ENCODE measurements at places on chromosomes 2 and 18.

DNA sequence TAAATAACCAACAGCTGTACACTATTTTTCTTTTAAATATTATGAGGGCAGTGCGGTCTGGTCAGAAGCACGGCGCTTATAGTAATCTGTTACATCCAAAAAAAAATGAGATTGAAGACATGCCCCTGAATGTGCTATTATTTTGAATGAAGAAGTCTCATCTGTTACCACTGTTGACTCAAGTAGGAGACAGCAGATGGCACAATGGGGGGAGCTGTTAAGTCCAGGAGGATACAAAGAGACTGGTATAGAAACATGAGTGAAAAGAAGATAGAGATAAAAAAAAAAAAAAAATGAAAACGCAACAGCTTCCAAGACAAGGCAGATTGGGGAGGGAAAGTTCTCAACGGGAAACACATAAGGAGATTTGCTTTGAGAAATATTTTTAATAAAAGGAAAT, 425.5 kb upstream of the PKDCC start:
- DNase-seq: no peak

DNA sequence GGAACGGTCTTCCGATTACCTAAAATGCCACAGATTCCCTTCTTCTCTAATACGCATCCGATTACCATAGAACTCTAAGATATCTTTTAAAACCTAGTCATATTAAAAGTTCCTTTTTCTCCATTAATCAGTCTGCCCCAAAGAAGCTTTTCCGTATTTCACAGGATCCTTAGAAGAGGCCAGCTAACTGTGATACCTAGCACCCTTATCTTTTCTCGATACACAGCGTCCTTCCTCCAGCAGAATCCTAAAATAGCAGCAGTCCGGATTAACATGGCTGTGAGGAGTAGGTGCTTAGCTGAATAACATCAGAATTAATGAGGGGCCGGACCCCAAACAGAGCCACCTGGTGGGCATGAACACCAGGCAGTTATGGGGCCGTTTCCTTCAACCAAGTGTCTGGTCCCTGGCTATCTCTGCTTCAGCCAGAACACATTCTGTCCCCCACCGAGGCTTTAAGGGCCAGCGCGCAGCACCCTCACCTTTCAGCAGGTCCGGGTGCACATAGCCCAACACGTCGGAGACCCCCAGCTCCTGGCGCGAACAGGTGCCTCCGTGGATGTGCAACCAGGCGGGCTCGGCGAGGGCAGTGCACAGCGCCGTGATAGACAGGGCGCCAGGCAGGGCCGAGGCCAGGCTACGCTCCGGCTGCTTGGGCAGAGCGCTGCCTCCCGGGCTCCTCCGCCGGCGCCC, 995 bp downstream of the TMEM127 start:
- DNase-seq: no peak

DNA sequence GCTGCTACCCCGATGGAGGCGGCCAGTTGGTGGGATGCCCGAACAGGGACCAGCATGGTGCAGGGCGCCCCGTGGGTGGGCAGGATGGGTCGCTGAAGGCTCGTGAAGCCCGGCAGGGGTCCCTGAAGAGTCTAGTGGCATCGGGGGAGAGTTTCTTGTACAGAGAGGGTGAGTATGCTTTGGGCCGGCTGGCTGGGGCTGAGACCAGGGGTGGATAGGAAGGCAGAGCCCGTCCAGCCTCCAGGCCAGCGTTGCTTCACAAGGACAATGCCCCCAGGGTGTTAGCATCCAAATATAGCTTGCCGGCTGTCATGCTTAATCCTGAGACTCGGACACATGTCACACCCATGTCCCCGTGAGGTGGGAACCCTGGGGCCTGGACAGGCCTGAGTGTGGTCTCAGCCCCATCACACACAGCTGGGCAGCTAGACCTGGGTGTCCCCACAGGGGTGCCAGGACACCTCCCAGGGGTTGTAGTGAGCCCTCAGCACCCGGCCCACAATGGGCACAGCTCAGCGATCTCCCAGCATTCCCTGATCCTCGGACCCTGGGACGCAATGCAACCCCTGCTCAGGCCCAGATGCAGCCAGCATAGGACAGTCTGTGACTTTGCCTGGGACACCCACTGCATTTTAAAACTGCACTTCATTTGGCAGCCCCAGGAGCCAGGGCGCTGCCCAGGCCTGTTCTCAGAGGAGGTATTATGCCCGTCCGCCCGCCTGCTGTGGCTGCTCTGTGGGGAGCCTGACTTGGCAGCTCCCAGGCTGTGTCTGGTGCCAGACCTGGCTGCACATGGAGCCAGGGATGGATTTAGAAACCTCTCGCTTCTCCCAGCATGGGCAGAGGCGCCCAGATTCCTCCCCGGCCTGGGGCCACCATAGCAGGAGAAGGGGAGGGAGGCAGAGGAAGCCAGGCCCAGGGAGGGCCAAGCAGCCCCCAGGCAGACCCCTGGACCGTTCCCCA, 36.4 kb downstream of the RAMP1 start:
- DNase-seq: no peak

DNA sequence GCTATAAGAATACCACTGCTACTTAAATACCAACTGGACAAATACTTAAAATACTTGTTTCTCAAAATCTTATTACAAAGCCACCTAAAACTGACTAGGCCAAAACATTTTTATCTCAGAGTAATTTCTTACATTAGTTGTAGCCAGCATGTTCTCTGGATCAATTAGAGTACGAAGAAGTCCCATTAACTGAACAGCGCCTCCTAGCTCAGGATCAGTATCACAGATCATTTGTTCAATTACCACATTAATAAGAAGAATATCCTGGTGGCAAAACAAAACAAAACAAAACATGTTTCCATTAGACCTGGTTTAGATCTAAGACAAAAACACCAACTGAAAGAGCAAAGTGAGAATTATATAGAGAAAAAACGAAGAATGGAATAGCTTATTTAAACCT, 36.0 kb downstream of the PPP4R3B start:
- DNase-seq: no peak

DNA sequence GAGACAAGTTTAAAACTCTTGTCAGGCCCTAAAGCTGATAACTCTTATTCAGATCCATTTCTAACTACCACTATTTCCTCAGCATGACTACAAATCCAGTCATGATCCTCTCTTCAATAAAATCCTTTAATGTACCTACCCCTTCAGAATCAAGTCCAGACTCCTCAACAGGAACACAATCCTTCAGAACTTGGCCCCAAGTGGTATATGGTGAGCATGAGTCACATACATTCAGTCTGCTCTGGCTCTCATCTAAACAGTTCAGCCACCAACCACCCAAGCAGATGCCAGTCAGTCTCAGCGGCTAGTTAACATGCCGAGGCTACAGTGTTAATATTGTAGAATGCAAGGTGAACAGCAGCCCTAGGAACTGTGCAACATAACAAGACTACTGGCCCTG, 9.7 kb downstream of the LMAN2L start:
- no peak for DNase-seq

- no peak for DNase-seq
Observed at GRCh38 chr18:48095726-48096125, 165.3 kb upstream of the SMAD2 start.

DNA sequence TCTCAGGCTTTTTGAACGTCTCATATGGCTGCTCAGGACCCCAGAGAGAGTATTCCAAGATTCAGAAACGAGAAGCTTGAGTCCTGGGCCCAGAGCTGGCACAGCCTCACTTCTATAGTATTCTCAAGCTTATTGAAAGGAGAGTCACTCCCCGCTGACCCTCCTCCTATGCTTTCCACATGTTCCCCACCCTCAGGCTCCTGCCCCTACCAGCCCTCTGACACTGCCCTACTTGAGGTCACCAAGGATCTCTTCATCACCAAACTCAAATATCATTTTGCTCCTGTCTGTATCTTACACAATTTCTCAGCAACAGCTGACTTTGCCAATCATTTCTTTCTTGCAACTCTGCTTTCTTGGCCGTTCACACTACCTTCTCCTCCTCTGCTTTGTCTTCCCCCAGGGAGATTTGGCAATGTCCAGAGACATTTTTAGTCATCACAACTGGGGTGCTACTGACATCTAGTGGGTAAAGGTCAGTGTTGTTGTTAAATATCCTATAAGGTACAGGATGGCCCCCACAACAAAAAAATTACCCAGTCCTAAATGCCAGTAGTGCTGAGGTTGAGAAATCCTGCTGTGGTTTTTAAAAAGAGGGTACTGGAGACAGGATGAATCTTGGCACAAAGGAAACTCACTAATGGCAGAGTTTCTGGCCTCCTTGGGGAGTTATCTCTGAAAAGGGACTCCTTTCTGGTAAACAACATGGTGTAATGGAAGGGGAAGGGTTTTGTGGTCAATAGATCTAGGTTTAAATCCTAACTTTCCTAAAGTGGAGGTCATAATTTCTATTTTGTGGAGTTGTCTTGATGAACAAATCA, 26.9 kb upstream of the INSIG2 start:
- DNase-seq: no peak

DNA sequence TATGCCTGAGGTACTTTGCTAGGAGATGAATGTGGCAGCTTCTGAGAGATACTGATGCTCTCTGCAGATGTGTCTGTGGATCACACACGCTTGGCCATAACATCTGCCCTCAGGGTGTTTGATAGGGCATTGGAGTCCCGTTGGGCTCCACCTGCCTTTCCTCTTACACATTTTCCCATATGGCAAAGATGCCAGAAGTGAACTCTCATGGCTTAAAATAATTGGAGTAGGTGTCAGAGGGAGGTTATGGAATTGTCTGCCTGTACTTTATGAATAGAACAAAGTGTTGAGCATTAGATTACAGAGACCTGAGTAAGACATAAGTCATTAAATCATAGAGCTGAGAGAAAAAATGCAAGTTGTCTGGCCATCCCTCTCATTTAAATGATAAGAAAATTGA, 75.3 kb upstream of the PNPT1 start:
- DNase-seq: no peak

DNA sequence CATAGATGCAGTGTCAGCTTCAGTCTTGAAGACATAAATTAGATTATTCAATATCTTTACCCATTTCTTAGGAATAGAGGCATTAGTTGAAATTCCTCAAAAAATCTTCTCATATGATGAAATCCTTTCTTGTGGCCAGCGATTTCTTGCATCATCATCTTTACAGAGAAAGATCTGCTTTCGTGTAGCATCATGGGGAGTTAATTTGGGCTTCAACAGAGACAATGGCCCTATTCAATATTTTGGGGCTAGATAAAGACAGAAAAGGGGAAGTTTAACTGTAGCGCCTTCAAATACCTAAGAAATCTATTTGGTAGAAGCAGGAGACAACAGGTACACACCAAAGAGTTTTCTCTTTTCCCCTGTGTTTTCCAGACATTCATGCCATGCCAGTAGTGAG, 73.8 kb downstream of the TGFA start:
- no peak for DNase-seq

DNA sequence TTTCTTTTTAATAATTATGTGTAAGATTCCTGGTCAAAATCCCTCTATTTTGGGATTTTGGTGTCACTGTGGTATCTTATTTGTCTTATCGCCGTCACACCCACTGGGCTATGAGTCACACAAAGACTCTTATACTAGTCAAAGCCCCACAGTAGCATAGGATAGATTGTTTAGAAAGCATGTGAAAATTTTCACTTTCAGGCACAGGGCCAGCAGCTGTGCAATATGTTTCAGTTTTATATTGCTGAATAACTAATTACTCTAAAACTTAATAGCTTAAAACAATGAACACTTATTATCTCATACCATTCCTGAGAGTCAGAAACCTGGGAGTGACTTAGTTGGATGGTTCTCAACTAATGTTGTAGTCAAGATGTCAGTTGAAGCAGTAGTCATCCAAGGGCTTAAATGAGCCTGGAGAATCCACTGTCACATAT, 24.0 kb downstream of the CFAP210 start:
- DNase-seq: no peak

DNA sequence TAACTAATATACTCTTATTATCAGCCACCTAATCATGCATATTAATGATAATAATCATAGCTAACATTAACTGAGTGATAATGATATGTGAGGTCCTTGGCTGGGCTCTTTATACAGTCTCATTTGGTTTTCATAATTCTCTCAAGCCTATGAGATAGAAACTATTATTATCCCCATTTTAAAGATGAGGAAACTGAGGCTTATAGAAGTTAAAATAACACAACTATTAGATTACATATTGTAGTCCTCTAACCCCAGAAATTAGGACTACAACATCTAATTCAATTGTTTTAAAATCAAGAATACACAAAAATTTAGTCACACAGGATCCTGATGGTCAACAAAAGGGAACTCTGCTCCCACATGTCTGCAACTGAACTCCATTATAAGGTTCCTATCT, 83.6 kb upstream of the ITGB6 start:
- no peak for DNase-seq

GRCh38 chr2:69525261-69525660, 88.0 kb upstream of the NFU1 start:
- no peak for DNase-seq

- no peak for DNase-seq
Observed at GRCh38 chr2:84873350-84873749, 7.5 kb downstream of the TRABD2A start.

- DNase-seq: no peak
Observed at GRCh38 chr2:50952596-50952995, 79.3 kb downstream of the NRXN1 start.

DNA sequence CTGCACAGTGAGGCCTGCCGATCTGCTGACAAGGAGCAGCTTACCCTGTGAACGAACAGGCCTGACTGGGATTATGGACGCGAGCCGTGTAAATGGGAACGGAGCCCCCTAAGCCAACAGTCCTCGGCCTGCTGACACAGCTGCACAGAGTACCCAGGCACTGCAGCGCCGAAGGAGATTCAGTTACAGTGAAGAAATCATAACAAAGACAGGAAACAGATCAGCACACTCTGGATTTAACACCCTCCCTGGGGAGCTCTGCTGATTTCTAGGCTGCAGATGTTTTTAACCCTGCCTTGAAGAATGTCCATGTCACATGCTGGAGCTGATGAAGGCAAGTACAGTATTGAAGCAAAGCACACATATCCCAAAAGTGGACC, 43.4 kb downstream of the COLEC12 start:
- no peak for DNase-seq

GRCh38 chr2:43175020-43175441, 51.4 kb downstream of the ZFP36L2 start:
- no peak for DNase-seq

GRCh38 chr2:132547090-132547687, 122.8 kb downstream of the LYPD1 start:
- no peak for DNase-seq

- DNase-seq: no peak
Observed at GRCh38 chr2:240375024-240375645, 60.3 kb upstream of the GPC1 start.

DNA sequence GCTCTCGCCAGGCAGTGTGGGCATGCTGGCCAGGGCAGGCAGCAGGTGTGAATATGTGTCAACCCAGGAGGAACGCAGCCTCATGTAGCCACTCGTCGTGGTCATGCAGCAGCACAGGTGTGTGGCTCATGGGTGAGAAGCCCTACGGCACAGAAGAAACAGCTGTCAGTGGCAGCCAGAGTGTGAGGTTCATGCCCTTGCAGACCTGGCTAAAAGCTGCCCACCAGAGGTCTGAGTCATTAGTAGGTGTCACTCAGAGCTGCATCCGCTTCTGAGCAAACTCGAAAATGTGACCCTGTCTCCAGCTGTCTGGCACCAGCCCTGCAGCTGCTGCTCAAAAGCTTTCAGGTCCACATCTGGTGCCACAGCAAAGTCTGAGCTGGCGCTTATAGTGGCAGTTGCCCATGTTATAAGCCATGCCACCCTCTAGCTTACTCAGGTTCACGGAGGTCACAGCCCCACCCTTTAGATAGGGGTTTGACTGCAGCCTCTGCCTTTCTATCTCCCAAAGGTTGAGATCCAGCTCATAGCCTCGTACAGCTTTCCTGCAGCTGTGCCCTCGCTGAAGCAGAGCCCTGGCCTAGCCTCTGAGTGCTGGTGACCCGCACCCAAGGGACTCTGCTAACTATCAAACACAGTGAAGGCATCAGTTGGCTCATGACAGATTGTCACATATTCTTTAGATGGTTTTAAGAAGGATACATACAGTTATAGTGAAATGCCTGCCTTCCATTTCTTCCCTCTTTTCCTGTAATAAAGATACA, 195.0 kb downstream of the CCDC102B start:
- no peak for DNase-seq
